ENCODE measurements at places on chromosomes 5 and 9.
A peak's percentile ranks its signal among the peaks of the same experiment; 100 is the strongest.

GRCh38 chr9:4690144-4690543 lies 10.8 kb downstream of the CDC37L1 start:
- DNase-seq: no peak

- no peak for DNase-seq
Observed at GRCh38 chr5:65482296-65482735, 596 bp upstream of the ADAMTS6 start.

GRCh38 chr9:4680750-4681149 lies 1.4 kb downstream of the CDC37L1 start:
- peak; percentile 66 for DNase-seq

DNA sequence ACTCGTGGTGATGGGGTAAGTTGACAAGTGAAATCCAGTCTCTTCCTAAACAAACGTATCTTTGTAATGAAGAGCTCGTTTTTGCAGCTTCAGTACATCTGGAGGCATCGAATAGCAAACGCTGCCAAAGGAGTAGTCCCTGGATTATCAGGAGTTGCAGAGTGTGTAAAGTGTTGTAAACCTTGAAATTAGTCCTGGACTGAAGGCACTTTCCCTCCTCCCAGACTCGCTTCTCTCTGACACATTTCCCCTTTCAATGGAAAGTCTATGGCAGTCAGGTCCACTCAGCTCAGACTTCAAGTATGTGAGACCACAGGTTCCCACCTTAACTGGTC lies 1.5 kb upstream of the PBX3 start:
- DNase-seq: no peak

- no peak for DNase-seq
Observed at GRCh38 chr9:37218800-37219425, 98.5 kb downstream of the ZCCHC7 start.

DNA sequence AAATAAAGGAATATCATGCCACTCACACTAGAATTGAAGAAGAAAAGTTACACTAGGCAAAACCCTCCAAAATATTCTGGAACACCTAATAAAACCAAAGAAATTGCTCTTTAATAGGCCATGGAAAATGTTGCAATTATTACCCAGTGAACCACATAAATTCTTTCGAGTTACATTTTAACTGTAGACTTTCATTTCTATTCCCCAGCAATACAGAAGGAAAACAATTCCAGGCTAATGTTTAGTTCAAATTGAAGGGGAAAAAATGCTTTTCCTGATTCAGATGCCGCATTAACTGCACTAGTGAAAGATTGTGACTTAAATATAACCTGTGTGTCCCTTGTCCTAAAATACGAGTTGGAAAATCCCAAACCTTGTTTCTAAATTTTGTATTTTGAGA lies 439.3 kb upstream of the ADAMTS16 start:
- DNase-seq: no peak

DNA sequence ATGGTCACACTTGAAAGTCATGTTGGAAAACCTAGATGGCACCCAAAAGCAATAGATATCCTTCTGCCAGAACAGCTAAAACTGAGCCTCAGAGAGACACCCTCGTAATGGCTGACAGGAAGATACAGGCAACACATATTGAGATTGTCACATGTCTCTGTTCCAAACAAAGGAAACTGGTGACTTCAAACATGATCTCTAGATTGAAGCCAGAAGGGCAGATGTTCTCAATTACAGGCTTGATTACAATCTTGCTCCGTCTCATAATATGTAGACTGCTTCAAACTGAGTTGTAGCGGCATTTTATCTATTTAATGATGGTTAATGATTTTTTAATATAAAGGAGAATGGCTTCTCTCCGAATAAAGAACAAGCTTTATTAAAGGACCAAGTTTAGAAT lies 774.3 kb downstream of the KCTD16 start:
- DNase-seq: no peak

DNA sequence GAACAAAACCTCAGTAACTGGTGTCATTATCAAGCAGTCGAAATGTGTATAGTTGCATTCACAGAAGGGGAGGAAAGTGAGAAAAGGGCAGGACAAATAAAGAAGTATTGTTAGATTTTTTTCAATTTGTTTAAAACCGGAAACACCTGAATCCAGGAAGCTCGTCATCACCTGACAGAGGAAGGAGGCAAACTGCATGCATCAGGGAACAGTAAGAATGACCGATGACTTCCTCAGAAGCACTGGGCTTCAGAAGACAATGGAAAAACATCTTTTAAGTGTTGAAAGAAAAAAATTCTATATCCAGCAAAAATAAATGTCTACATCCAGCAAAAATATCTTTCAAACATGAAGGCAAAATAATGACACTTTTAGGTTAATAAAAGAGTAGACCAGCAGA lies 29.5 kb downstream of the PLEKHG4B start:
- no peak for DNase-seq

DNA sequence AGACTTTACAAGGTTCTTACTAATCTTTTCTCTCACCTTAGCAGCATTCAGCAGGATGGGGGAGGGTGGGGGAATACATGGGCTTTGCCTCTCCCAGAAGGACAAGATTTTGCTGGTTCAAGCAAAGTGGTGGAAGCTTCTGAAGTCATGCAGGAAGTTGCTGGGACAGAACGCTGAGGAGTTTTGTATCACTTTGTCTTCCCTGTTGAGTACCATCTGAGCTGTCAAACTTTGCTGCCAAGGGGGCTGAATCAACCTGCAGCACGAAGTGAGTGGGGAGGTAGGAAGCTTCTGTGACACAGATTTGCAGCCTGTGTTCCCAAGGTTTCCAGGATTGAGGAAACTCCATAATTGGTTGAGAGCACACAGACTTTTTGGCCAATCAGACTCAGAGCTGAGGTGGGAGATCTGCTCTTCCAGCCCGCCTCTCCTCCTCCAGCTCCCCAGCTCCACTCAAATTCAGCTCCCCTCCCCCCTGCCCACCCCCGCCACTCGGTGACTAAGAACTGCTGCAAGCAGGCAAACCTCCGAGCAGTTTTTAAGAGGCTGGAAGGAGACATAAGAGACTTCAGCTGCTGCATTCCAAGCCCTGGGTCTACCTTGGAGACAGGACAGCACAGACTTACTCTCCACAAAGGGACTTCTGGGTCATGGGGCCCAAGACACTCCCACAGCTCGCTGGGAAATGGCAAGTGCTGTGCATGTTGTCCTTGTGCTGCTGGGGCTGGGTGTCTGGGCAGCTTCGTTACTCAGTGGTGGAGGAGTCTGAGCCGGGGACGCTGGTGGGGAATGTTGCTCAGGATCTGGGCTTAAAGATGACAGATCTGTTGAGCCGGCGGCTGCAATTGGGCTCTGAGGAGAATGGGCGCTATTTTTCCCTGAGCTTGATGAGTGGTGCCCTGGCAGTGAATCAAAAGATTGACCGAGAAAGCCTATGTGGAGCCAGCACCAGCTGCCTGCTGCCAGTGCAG lies at the start of gene PCDHGC5:
TSS of gene PCDHGC5 (plus strand) at position 491 of the 971 bp plus-strand sequence. CDS start at position 651, 160 bp downstream.
- DNase-seq: peak; percentile 82

DNA sequence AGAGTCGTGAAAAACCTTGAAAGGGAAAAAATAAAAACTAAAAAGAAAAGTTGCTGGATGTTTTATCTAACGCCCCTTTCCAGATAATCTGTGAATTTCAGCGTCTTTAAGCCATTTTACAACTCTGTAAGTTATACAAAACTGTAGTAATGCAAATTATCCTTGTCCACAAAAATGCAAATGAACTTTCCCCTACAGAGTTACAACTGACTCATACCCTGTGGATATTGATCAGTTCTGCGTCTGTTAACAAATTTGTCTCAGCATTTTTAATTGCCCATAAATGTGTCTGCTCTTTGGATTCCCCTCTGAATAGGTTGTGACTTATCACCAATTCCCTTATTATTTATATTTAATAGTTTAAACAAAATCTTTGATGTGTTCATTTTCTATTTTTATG lies 105.9 kb upstream of the PRLR start:
- DNase-seq: no peak

DNA sequence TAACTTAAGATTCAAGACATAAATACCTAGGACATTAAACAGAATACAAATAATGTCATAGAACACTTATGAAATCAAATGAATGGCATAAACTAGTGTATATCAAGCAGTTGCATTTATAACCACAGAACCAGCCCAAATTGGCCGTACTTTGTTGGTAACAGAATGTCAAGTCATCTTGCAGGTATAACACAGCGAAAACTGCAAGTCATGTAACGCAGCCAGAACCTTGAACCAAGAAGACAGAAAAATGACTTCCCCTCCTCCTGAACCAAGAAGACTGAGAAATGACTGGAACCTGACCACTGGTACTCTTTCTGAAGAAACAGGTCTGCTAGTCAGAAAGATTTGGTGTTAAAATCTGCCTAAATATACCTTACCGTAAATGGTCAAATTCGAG lies 38.9 kb downstream of the ANKRD31 start:
- no peak for DNase-seq

GRCh38 chr5:90558344-90559192 lies at the start of gene ADGRV1:
Gene ADGRV1 (plus strand): TSS chr5:90558797. CDS start chr5:90558896, 99 bp downstream.
- peak; percentile 74 for DNase-seq

GRCh38 chr5:175012267-175012666 lies 287.9 kb downstream of the MSX2 start:
- no peak for DNase-seq

DNA sequence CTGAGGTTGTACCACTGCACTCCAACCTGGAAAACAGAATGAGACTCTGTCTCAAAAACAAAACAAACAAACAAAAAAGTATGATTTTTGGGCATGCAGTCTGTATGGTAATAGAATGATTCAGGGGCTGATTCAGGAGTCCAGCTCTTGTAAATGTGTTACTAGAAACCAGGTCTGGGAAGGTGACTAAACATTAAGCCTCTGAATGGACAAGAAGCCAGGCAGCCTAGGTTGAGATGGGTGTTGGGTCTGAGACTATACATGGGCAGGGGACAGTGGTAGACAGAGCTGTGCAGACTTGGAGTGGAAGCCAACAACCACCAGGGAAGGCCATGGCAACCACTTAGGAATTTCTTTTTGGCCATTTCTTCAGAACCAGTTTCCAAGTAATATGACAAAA lies 64.9 kb upstream of the TLE1 start:
- DNase-seq: no peak

- DNase-seq: peak; percentile 49
Observed at GRCh38 chr5:78345485-78345884, 14.9 kb upstream of the SCAMP1 start.

All from fibroblast of skin of back (primary cell).